ENCODE measurements at places on chromosomes 4 and X. TPM values are rescaled to one million over a fixed set of nuclear protein-coding genes. Genes with fewer than 3 reads are reported as not detected.

The HPGDS gene
- total RNA-seq = 2.9 TPM

The PDGFC gene
- total RNA-seq = 14.9 TPM

The SAGE1 gene
- total RNA-seq = not detected

DNA sequence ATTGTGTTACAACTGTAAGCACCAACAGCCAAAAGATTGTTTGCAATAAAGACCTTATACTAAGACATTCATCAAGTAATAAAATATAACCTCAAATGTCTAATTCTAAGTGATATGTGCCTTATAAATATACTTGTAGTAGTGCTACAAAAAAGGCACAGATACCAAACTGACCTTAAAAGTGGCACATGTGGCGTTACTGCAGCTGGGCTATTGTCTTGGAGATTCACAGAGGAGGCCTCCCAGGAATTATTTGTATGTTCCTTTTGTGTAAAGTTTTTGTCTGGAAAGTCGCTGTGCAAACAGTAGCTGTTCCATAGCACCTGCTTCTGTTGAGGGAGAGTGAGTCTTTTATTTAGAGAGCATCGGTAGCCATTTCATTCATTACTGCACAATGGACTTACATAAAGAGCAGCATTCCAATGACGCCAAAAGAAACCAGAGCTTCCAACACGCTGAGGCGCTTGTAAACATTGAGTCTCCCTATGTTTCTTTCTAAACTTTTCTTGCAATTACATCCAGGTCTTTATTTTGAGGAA lies 143.7 kb downstream of the RPA4 start:
- no peaks in the 10 kb centered on the region for H3K36me3 ChIP-seq
- no peak overlapping the region for H3K4me3 ChIP-seq
- DNase-seq = no peak
- H3K4me1 ChIP-seq = no peaks in the 10 kb centered on the region
- no peaks in the 10 kb centered on the region for H3K27me3 ChIP-seq

GRCh38 chr4:141391771-141392170 lies 171.1 kb downstream of the ZNF330 start:
- no peaks in the 10 kb centered on the region for H3K27me3 ChIP-seq
- no peak overlapping the region for H3K27ac ChIP-seq
- H3K4me1 ChIP-seq = peaks cover 6% of the 10 kb centered on the region
- no peaks in the 10 kb centered on the region for H3K36me3 ChIP-seq
- DNase-seq = no peak
- no peak overlapping the region for H3K4me3 ChIP-seq

DNA sequence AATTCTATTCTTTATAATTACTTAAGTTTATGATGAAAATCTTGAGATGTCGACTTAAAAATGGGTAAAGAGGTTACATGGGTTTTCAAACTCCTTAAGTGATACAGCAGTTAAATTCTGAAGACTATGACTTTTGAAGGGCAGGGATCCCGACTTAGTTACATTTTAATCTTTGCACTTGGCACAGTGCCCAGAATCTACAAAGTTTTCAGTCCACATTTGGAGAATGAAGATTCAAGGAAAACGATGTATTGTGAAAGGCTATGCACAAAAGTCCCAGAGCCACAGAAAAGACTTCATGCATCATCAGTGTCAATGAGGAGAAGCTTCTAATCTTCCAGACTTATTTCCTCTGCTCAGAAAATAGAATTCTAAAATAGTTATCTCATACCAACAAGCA lies 36.3 kb upstream of the GRPR start:
- no peak for DNase-seq
- no peaks in the 10 kb centered on the region for H3K36me3 ChIP-seq
- H3K27ac ChIP-seq = no peak overlapping the region
- no peaks in the 10 kb centered on the region for H3K27me3 ChIP-seq

DNA sequence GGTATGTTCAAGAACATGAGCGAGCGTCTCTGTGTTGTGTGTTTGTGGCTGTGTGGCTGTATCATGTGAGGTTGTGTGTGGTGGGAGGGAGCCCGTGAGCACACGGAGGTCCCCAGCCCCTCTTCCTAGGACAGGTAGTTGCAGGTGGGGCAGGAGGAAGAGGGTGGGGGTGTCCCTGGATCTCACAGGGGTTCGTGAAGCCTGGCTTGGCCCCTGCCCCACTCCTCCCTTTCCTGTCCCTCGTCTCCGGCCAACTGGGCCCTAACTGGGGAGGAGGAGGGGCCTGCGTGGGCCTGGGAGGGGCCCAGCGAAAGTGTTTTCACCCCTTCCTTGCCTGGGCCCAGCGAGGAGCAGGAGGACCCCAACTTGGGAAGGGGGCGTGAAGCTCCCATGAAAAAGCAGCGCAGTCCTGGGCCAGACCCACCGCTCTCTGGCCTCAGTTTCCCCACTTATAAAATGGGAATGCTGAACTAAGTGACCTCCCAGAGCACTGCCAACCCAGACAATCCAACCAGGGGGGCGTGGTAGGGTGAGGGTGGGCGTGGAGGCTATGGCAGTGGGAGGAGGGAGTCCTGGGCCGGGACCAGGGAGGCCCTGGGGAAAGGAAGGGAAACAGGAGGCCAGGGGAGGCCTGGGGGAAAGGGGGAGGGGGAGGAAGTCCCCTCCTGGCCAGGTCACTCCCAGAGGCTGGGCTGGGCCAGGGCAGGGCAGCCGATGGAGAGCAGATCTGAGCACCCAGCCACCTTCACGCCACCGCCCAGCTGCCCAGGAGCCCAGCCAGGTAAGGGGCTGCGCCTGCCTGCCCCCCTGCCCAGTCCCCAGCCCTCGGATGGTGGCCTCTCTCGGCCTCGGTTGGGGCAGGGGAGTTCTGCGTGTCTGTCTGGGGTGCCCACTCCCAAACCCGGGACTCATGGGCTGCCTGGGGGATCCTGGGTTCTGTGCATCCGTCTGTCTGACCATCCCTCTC lies at the start of gene AVPR2:
Gene AVPR2, plus strand, starts transcription at position 683 of the 967 bp plus-strand sequence. CDS start 473 bp downstream, outside the sequence.
- H3K4me1 ChIP-seq = no peaks in the 10 kb centered on the region
- H3K4me3 ChIP-seq = no peak within 1 kb of the TSS
- no peaks in the 10 kb centered on the region for H3K36me3 ChIP-seq
- H3K27ac ChIP-seq = no peak within 1 kb of the TSS

GRCh38 chrX:724256-724655 lies 93.7 kb downstream of the SHOX start:
- no peak overlapping the region for H3K4me3 ChIP-seq
- no peaks in the 10 kb centered on the region for H3K36me3 ChIP-seq
- H3K4me1 ChIP-seq = no peaks in the 10 kb centered on the region
- no peak overlapping the region for H3K27ac ChIP-seq
- DNase-seq = no peak
- no peaks in the 10 kb centered on the region for H3K27me3 ChIP-seq

- H3K27ac ChIP-seq = no peak overlapping the region
- no peak overlapping the region for H3K4me3 ChIP-seq
- H3K4me1 ChIP-seq = no peaks in the 10 kb centered on the region
- H3K36me3 ChIP-seq = no peaks in the 10 kb centered on the region
- no peak for DNase-seq
- no peaks in the 10 kb centered on the region for H3K27me3 ChIP-seq
Measured at GRCh38 chr4:140947506-140947905, 185.8 kb downstream of the RNF150 start.

GRCh38 chrX:20181598-20182329 lies 40.1 kb upstream of the EIF1AX start:
- H3K4me1 ChIP-seq = no peaks in the 10 kb centered on the region
- H3K4me3 ChIP-seq = no peak overlapping the region
- no peak for DNase-seq
- no peaks in the 10 kb centered on the region for H3K36me3 ChIP-seq
- H3K27me3 ChIP-seq = no peaks in the 10 kb centered on the region
- H3K27ac ChIP-seq = no peak overlapping the region

- H3K27me3 ChIP-seq = no peaks in the 10 kb centered on the region
- no peaks in the 10 kb centered on the region for H3K4me1 ChIP-seq
- no peak for DNase-seq
- no peaks in the 10 kb centered on the region for H3K36me3 ChIP-seq
Measured at GRCh38 chr4:7710576-7711306, 228.9 kb downstream of the AFAP1 start.

- H3K27ac ChIP-seq = no peak overlapping the region
- H3K36me3 ChIP-seq = no peaks in the 10 kb centered on the region
- no peak for DNase-seq
- no peaks in the 10 kb centered on the region for H3K27me3 ChIP-seq
Measured at GRCh38 chrX:153692003-153692402, 4.3 kb downstream of the SLC6A8 start.

All from pancreas (tissue), 10 donors.